Right lobe of liver (tissue), 6 donors: ENCODE measurements at places on chromosomes 6 and 20. TPM values are rescaled to one million over a fixed set of nuclear protein-coding genes. Genes with fewer than 3 reads are reported as not detected.

Gene PPIL6
- 0.12 TPM for total RNA-seq

Gene PCSK2
- 0.13 TPM for total RNA-seq

Gene TMEM74B
- total RNA-seq = 2.8 TPM

Gene TMEM217
- 2.0 TPM for total RNA-seq

Gene GSTA3
- total RNA-seq = not detected

Gene C4A
- 1,829 TPM for total RNA-seq

Gene BNIP5
- not detected for total RNA-seq

Gene CLPSL2
- not detected for total RNA-seq

Gene TTK
- total RNA-seq = 0.49 TPM

Gene RNF182
- not detected for total RNA-seq
